ENCODE measurements at places on chromosomes 6 and 20.

- DNase-seq: no peak
Observed at GRCh38 chr6:42818416-42818815, 36.6 kb downstream of the BICRAL start.

- no peak for DNase-seq
Observed at GRCh38 chr6:157260735-157261410, 62.4 kb downstream of the TMEM242 start.

- no peak for DNase-seq
Observed at GRCh38 chr6:52499026-52499425, 77.8 kb downstream of the TRAM2 start.

GRCh38 chr6:33181141-33181540, 11.1 kb downstream of the COL11A2 start:
- no peak for DNase-seq

- DNase-seq: no peak
Observed at GRCh38 chr6:24252280-24252679, 105.6 kb downstream of the DCDC2 start.

DNA sequence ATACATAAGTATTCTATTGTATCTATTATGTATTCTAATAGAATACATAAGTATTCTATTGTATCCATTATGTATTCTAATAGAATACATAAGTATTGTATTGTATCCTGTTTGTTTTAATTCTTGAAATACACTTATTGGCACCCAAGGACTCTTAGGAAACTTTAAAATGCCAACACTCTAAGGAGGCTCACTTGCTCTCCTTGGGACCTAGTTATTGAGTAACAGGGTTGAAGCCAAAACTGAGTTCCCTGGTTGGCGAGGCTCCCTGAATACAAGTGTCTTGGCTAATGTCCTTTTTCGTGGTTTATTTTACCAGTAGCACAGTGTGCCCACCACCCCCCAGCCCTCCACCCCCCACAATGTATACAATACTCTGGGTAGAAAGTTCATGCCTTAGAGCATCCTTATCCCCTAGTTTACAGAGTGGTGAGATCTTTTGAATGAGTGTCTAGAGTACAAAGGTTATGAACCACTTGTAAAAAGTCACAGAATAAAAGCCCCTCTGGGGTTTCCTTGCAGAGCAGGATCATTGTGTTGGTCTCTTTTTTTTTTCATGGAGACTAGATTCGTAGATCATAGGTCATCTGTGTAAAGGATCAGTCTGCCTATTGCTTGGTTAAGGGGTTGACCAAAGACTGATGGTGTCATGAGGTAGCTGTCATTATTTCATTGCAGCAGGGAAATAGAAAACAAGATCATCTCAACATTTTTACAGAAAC, 32.5 kb upstream of the PRDM1 start:
- DNase-seq: no peak

DNA sequence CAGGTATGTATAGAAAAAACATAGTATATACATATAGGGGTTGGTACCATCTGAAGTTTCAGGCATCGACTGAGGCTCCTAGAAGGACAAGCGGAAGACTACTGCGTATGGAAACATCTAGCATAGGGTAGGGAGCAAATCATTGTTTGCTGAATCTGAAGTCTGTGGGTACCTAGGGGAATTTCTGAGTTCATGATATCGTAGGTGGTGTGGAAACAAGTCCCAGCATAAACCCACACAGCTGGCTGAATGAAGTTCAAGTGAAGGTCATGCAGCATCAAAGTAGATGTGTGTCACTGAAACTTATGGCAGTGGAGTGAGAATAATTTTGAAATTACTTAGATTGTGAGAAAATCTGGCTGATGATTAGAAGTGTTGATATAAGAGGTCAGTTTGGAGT, 39.4 kb downstream of the MAP7 start:
- no peak for DNase-seq

GRCh38 chr6:70152786-70153185, 150.1 kb downstream of the COL9A1 start:
- no peak for DNase-seq

DNA sequence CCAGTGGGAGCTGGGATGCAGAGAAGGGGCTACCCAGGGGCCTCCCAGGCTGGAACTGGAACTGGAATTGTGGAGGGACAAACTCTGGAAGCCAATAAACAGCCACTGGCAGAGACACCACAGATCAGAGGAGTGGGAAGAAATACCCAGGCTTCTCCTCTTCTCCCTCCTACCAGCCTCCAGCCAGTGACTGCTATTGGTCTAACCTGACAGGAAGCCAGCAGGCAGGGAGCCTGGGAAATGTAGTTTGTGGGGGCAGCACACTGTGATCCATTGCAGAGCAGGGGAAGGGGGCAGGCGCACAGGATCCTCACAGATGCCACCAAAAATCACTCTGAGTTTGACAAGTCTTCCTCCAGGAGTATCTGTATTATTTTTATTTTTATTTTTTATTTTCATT, 12.1 kb upstream of the MLN start:
- no peak for DNase-seq

DNA sequence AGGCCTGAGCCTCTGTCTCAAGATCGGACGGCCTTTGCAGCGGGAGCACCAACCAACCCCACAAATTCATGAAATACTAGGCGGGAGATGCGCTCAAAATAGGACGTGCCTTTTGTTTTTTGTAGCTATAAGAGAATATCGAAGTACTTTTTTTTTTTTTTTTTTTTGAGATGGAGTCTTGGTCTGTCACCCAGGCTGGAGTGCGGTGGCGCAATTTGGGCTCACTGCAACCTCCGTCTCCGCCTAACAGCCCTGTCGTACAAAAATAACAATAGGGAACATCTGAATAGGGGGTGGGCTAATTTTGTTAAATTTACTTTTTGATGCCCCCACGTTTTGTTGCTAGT, 5.9 kb upstream of the TUBB2A start:
- DNase-seq: no peak

GRCh38 chr6:104170401-104170800, 689.3 kb downstream of the HACE1 start:
- DNase-seq: no peak

DNA sequence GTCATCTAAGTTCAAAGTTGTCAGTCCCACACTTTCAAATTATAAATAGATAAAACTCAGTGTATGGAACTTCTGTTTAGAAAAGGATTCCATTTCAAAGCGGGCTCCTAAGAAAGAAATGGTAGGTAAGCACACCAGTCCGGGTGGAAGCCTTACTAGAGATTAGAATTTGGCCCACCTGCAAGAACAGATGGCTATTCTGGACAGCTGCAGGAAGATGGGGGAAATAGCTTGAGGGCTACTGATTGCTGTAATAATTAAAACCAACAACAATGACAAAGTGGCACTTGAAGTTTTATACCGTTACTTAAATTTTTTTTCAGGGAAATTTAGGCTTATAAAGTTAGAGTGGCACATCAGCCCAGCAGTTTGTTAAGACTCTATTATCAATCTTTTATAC, 83.3 kb downstream of the HIVEP2 start:
- DNase-seq: no peak

GRCh38 chr6:11815231-11815630, 36.6 kb upstream of the ADTRP start:
- no peak for DNase-seq

DNA sequence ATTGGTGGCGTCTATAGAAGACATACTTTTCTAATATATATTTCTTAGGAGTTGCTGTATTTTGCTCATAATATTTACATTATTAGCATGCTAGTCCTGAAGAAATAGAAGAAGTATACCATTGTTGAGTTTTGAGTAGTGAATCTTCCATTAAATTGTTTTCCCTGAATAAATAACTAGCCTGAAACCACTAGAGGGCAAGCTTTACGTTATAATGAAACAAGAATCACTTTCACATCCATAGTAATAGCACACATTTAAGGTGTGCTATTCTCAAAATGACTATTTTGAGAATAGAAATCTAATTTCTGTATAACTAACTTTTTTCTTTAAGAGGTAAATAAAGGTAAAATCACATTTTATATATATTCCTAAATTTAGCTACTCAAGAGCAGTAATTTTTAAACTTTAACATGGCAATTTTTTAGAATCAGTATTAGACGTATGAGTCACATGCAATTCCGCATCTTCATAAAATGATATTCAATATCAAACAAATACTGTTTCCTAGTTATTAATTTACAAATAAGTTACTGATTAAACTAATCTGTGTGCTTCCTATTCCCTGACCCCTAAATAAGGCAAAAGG, 213.2 kb upstream of the MANEA start:
- no peak for DNase-seq

DNA sequence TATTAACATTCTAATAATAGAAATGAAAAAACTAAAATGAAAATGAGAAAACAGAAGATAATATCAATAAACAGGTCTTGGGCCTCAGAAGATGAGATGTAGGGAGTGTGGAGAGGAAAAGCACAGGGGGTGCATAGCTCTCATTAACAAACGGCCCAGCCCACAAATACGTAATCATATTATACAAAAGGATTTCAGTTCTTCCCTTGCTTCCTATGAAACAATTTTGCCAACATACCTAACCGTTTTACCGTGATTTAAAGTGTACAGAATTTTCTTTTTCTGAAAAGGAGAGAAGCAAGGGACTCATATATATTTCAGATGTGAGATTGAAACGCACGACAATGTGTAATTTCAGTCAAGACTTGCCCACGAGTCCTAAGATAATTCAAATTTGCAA, 136.0 kb downstream of the HFE start:
- no peak for DNase-seq

GRCh38 chr6:130037207-130037811, 18.9 kb downstream of the L3MBTL3 start:
- no peak for DNase-seq

- no peak for DNase-seq
Observed at GRCh38 chr6:5098501-5099270, 13.5 kb downstream of the PPP1R3G start.

- DNase-seq: no peak
Observed at GRCh38 chr20:24493661-24494459, 24.4 kb downstream of the SYNDIG1 start.
